ENCODE measurements at places on chromosomes 11 and 22.

DNA sequence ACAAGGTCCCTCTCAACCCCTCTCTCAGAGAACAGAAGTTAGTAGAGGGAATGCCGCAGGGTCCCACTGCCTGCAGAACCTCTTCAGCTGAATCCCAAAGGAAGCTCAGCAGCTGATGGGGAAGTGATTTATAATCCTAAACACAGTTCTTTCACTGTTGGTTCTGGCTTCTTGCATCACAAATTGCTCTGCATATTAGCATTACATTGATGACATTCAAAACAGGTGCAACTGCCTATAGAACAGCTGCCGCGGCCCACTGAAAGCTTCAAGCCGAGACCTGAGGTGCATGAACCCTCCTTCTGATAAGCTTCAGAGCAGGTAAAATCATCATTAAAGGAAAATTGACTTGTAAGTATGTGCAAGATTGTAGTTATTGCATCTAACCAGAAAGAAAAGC, 75.2 kb upstream of the KIRREL3 start:
- no peak for DNase-seq

- DNase-seq: no peak
Measured at GRCh38 chr11:69066122-69067112, 17.7 kb downstream of the TPCN2 start.

- DNase-seq: no peak
Measured at GRCh38 chr22:19180234-19180633, 1.7 kb upstream of the SLC25A1 start.

DNA sequence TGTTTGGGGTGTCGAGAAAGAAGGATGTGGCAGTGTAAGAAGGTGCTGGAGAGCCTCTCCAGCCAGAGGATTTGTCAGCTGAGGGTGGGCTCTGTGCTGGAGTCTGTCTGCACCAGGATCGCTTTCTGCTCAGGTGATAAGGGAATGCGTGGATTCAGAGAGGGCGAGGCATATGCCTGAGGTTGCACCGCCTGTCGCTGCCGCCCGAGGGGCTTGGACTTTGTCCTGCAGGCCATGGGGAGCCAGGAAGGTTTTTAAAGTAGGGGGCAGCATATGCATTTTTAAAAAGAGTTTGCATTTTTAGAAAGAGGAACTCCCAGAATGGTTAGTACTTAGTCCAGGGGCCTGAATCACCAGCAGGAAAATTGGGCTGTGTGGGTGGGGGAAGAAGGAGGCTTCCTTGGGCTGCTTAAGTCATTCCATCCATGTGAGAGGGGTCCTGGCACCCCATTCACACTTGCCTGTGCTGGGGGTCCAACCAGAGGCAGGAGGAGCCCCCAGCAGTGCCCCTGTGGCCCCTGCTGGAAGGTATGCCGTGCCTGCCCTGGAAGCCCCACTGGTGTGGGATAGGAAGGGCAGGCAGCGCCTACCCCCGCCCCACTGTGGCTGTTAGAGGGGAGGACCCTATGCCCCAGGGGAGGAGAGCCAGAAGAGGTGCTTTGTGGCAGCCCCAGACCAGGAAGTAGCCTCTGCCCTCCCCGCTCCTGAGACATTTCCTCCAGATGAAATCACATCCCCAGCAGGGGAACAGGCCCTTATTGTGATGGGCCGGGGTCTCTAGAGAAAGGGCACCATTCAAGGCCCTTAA, 35.8 kb upstream of the MYRF start:
- no peak for DNase-seq

GRCh38 chr11:2816941-2817421, 68.6 kb downstream of the CDKN1C start:
- no peak for DNase-seq

DNA sequence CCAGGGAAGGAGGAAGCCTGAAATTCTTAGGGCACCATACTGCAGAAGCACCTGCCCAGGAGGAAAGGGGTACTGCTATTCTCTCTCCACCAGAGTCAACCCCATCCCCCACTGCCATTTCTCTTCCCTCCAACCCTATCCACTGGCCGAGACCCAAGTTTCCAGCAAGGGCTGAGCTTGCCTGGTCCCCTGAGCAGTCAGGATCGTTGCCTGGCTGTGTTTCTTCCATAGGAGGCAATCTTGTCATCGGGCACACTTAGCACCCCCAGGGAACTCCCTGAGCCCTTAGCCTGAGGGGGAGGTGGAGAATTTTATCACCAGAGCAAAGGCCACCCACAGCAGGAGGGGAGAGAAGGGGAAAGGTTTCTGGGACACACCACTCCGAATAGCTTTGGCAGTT, 115.8 kb upstream of the NECTIN1 start:
- no peak for DNase-seq

GRCh38 chr11:83655976-83656375, 369.8 kb upstream of the CCDC90B start:
- no peak for DNase-seq

DNA sequence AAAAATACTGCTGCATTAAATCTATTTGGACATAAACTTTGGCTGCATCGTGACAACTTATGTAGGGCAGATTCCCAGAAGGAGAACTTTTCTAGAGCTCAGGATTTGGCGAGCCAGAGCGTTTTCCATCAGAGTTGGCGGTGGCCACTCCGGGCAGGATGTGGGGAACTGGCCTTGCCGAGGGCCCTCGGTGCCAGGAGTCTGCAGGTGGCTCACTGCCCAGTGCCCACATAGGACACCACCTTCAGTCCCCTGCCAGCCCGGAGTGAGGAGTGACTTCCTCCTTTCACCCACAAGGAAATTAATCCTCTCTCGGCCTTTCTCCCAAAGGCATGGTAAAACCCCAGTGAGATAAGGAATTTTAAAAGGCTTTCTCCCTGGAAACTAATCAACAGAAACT, 1.6 kb upstream of the LGALS2 start:
- no peak for DNase-seq

DNA sequence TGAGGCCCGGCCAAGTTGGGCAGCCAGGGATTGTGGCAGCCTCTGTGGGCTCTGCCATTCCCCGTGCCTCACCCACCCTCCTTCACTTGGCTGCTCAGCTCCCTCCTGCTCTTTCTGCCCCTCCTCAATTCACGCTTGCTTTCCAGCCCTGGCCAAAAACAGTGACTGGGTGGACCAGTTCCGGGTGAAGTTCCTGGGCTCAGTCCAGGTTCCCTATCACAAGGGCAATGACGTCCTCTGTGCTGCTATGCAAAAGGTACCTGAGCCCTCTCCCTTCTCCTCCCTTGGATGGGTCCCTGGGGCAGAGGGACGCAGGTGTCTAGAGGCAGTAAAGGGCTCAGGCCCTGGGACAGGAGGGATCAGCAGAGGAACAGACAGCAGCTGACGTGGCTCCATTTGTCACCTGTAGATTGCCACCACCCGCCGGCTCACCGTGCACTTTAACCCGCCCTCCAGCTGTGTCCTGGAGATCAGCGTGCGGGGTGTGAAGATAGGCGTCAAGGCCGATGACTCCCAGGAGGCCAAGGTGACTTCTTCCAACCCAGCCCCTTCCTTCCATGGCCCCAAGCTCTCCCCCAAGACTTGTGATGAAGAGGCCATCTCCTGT, 2.7 kb downstream of the FREY1 start:
- DNase-seq: no peak

DNA sequence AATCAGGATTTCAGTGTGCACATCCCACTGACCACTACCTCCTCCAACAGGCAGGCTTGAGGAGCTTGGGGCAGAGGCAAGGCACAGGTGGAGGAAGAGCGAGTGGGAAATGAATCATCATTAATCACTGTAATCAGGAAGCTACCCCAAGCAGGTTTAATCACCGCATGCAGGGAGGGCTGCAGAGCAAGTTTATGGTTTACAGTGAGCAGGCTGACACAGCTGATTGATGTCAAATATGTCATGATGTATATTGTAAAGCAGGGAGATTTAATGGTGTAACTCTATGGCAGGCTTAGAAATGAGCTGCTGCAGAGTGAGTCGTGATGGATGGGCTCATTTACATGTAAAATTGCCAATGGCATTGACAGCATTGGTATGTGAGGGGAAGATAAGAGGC, 441.0 kb downstream of the NTM start:
- DNase-seq: no peak

DNA sequence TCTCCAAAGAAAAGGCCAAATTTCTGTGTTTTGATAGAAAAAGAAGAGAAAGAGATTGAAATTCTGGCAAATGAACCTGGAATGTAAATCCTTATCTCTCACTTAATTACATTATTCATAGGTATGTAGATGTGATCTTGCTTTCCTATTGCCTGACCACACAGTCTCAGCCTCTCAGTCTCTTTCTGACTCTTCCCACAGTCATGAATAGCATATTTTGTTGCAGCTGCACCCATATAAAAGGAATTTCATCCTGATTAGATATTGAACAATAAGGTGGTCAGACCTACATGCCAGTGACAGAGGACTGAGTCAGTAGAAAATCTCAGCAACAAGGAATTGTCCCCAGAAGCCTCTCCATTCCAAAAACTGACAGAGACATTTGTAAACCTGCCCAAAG, 62.9 kb upstream of the LRRC4C start:
- no peak for DNase-seq

GRCh38 chr22:48263431-48263765, 1500.9 kb downstream of the TBC1D22A start:
- DNase-seq: no peak

DNA sequence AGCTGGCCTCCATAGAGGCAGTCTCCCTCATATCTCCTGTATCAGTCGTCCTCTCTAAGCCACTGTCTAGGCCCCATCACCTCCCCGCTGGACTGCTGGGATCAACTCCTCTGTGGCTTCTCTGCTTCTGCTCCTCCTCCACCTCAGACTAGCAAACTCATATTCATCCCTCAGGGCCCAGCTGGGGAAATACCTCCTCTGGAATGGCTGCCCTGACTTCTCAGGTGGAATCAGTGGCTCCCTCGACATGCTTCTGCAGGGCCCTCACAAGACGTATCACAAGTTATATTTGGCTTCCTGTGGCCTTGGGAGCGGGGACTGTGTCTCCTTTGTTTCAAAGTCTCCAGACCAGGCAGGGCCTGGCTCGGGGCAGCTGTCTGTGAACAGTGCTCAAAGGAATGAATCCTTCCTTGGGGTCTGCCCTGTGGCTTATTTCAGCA, 10.0 kb downstream of the SLC29A2 start:
- DNase-seq: no peak

GRCh38 chr22:39956932-39957664, 3.1 kb upstream of the TMA7B start:
- DNase-seq: no peak

DNA sequence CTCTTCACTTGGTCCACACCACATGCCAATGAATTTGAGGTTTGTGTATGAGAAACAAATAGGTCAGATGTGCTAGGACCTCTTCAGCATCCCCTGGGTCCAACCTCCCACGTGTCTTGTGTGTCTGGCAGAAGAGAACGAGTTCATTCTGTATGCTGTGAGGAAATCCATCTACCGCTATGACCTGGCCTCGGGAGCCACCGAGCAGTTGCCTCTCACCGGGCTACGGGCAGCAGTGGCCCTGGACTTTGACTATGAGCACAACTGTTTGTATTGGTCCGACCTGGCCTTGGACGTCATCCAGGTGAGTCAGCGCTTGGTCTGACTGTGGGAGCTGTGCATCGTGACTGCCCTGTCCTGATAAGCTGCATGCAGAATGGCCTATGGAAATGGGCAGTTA, 101.0 kb upstream of the SORL1-AS1 start:
- DNase-seq: no peak

DNA sequence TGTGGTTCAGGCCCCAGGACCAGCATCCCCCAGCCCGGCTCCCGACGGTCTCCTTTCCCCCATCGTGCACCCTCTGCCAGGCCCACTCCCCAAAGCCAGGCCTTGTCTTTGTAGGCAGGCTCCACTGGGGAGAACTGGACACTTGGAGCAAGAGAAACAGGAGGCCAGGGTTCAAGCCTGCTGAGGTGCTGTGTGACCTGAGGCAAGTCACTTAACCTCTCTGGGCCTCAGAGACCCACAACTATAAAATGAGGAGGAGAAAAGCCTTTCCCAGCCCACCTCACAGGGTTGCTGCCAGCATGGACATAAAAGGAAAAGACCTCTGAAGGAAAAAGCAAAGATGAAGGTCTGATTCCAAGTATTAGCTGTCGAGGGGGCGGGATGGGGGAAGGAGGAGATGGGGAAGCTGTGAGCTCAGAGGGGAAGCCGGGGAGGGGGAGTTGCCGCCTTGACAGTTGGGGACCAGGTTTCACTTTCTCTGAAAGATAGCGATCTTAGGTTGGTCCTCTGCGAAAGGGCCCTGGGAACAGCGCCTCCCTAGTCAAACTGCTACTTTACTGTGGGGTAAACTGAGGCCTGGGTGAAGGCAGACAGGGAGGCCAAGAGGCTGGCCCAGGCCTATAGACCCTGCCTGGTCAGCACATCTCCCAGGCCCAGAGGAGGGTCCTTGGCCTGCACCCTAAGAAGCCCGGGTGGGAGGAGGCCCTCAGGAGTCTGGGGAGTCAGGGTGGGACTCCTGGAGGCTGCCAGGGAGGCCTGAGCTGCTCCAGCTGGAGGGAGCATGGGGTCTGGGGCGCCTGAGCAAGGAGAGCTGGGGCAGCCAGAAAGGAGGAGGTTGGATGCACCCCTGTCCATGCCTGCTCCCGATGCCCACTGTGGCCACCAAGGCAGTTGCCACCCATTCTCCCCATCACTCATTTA, 991 bp upstream of the OSM start:
- DNase-seq: no peak

- no peak for DNase-seq
Measured at GRCh38 chr11:36485298-36486002, 24.6 kb downstream of the TRAF6 start.

DNA sequence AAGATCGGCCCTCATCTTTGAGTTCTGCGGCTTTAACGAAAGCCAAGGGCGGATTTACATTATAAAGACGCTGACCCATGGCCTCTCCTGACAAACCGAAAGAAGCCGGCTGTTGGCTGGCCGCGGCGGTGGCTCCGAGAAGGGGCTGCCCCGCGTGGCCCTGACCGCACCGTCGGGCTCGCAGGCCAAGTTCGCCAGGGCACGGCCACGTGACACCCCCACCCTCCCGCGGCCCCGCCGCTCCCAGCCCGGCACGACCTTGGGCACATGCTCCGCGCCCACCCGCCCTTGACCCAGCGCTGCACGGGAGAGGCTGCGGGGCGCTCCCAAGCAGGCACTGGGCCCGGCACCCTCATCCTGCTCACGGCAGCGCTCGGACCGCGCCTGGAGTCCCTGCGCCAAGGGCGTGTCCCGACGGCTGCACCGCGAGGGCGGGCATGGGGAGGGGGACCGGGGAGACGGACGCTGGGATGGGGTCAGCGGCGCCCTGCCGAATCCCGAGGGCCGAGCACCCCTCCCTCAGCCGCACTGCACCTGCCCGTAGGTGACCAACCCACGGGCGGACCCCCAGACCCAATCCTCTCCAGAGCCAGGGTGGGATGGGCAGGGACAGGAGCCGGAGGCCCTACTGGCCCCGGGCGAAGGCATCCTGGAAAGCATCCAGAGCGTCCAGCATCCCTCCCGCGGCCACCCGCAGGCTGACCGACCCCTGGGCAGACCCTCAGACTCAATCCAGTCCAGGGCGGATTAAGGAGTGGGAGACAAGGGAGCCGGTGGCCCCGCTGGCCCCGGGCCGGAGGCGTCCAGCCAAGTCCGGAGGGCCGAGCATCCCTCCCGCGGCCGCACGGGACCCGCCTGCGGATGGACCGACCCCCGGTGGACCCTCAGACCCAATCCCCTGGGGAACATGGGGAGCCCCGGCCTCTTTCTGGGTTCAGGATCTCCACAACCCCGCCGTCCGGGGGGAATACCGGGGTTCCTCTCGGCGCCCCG, 759 bp downstream of the CPT1A start:
- DNase-seq: no peak
